ENCODE measurements at places on chromosomes 12 and 14. TPM values are rescaled to one million over a fixed set of nuclear protein-coding genes. Genes with fewer than 3 reads are reported as not detected.

C12orf56 gene
- not detected for total RNA-seq

GPRC5D gene
- total RNA-seq = not detected

CD4 gene
- 2.6 TPM for total RNA-seq

FGF6 gene
- total RNA-seq = not detected

IAPP gene
- total RNA-seq = not detected

ADGRD1 gene
- 5.1 TPM for total RNA-seq

TNS2 gene
- 100 TPM for total RNA-seq

MAP3K9 gene
- 0.18 TPM for total RNA-seq

TDRD9 gene
- 1.8 TPM for total RNA-seq

All from cardiac atrium fibroblast (primary cell).